Kidney (tissue), 22 donors: ENCODE measurements at places on chromosomes 3 and 15. TPM values are rescaled to one million over a fixed set of nuclear protein-coding genes. Genes with fewer than 3 reads are reported as not detected.

Gene PLIN1
- polyA plus RNA-seq = 0.86 TPM

Gene ACAD9
- 36.2 TPM for polyA plus RNA-seq

DNA sequence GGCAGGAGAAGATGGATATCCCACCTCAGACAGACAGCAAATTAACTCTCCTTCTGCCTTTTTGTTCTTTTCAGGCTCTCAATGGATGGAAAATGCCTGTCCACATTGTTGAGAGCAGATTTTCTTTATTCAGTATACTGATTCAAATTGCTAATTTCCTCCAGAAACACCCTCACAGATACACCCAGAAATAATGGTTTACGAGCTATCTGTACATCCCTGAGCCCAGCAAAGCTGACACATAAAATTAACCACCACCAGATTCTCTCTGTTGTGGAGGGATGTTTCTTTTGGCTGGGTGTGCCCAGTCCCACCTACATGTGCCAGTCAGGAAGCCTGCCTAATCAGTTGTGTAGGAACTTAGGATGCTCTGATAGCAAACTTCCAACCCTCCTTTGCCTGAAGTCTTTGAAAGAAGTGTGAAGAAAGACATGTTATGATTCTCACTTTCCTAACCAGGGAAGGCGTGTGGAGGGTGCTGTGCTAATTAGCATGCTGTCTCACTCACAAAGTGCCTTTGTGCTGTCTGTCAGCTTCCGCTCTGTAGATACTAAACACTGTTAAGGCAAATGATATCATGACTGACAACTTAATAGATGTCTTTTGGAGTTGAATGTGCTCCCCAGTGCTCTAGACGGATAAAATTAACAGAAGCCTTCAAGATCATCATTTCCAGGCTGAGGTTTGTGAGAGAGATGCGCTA is 208.5 kb downstream of the CLSTN2 start:
- no peak for DNase-seq

DNA sequence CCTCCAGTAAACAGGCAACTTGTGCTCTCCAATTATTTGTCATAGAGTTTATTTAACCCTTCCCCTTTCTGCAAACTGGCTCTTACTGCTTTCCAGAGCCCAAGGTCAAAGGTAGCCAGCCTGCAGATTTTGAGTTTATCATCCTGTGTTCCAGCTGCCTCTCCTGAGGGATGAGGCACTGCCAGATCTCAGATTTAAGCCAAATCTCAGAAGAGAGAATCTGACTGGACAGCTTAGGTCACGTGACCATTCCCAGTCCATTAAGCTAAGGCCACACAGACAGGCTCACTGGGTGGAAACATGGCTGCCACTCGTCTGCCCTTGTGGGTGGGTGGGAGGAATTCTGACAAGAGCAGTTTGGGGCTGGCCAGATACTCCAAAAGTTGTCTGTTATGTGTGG is 8.6 kb upstream of the SIAH2 start:
- no peak for DNase-seq
